ENCODE measurements at places on chromosomes 7 and 10.
A peak's percentile ranks its signal among the peaks of the same experiment; 100 is the strongest.

GRCh38 chr10:54853883-54854282 is 52.9 kb upstream of the PCDH15 start:
- no peak for DNase-seq

- no peak for DNase-seq
Measured at GRCh38 chr7:77306231-77307067, 106.8 kb upstream of the FGL2 start.

DNA sequence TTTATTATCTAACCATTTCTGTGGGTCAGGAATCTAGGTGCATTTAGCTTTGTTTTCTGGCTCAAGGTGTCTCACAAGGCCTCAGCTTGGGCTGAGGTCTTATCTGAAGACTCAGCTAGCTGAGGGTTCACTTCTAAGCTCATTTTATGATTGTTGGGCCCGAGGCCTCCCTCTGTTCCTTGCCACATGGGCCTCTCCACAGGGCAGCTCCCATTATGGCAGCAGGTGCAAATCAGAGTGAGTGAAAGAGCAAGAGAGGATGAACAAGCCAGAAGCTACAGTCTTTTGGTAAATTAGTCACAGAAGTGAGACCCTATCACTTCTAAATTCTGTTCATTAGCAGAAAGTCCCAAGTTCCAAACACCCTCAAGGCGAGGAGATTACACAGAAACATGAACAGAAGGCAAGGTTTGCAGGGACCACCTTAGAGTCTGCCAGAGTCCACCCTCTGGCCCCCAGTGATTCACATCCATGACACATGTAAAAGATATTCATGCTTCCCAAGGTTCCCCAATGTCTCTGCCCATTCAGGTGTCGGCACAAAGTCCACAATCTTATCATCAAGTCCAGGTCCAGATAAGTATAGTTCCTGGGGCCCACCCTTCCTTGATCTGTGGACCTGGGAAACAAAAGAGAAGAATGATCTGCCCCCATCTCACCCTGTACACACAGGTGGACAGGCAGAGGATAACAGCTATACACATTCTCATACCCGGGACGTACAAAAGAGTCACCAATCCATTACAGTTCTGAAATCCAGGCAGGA is 23.7 kb downstream of the FIGNL1 start:
- no peak for DNase-seq

DNA sequence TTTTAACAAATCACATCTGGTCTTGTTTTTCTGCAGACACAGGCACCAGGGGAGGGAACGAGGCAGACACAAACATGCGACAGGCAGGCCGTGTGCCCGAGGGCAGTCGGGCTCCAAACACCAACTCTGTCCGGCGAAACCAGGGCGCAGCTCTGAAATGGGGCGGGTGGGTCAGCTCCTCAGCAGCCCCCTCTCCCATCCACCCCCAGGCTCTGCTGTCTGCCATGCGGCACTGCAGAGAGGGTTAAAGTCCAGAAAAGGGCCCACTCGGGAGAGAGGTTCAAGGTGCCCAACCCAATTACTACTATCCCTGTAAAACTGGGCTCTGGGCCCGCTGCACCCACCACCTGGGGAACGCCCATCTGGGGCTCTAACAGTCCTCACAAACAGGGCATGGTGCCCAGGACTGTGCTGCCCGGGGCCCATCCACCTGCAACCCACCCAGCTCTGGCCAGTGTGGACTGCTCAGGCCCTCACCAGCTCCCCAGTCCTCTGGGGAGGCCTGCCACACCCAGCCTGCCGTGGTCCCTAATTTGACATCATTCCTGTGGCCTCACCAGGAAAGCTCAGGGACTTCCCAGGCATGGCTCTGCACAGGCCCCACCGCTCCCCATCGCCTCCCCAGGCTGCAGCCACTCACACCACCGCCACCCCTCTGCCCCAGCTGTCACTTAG is 18.7 kb downstream of the YKT6 start:
- DNase-seq = no peak

- no peak for DNase-seq
Measured at GRCh38 chr10:71740069-71740653, 20.6 kb upstream of the C10orf105 start.

- no peak for DNase-seq
Measured at GRCh38 chr10:90993340-90993739, 72.5 kb upstream of the ANKRD1 start.

DNA sequence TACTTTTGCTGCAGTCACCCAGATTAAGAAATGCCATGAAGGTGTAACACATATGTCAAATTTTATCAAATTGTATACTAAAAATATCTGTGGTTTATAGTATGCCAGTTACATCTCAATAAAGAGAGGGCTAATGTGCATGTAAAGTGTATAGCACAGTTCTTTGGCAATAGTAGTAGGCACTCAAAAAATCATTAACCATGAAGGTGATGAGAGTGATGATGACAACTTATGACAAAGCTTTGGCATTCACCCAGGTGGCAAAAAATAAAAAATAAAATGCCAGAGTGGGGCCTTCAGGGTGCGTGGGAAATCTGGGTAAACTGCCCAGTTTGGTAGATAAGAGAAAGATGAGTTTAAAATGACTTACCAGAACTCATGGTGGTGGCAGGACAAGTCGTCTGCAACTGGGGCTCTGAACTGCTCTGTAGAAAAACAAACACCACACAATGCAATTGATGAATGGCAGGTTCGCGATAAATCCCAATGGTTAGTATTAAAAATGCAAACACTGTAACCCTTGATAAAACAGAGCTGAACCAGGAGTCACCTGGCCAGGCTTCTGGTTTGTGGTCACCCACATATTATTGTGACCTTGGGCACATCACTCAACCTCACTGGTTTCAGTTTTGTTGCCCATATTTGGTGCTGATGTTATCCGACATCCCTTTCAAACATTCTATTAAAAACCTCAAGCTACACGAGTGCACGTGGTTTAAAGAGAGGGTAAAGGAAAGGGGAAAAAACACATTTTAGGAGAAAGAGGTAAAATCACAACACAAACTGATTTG is 120.2 kb downstream of the SORBS1 start:
- DNase-seq = no peak

DNA sequence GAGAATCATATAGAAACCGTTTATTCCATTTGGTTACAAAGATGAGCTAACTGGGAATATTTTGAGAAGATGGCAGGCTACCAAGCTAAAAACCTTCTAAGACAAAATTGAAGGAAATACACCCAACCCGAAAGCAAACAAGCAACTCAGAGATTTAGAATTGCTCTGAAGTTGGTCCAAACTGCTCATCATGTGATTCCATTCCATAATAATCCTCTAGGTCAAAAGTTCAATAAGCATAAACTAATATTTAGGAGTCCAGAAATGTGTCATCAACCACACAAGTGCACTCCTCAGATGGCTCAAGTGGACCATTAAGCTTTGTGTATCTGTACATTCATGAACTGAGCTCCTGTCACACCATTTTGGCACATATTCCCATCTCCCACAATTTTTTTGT is 28.7 kb downstream of the DGKI start:
- peak; percentile 9 for DNase-seq

- no peak for DNase-seq
Measured at GRCh38 chr7:106463851-106464611, 179.2 kb upstream of the NAMPT start.

DNA sequence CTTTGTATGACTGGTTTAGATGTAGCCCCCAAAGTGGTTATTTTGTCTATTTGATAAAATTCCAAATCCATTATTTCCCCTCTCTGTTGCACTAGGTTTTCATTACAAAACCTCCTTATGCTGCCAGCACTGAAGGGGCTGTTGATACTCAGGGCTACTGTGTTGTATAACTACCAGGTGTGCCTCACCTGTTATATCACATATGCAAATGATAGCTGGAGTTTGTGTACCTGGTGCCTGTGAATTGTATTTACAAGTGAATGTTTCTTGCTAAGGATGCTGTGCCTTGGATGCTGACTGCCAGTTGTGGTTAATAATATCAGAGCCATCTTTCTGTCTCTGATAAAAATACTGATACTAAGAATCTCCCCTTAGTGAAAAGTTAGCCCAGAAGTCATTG is 84.8 kb upstream of the CCDC6 start:
- no peak for DNase-seq

Measured in NCI-H187 (cell line).